Panc1 (cell line): ENCODE measurements at places on chromosomes 2 and 18. TPM values are rescaled to one million over a fixed set of nuclear protein-coding genes. Genes with fewer than 3 reads are reported as not detected.

DNA sequence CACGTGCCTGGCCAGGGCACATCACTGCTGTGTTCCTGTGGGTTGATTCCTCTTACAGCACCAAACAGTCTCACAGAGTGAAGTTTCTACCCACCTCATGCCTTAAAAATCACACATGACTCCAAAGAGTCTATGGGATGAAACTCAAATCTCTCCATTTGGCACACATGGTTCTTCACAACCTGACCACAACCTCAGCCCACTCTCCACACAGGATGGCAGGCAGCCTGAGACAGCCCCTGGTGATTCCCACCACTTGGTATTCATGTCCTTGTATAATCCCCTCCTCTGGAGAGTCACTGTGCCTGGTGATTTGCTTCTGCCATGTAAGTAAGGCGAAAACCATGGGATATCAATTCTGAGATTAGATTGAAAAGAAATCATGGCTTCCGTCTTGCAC, 46.2 kb downstream of the LBH start:
- no peaks in the 10 kb centered on the region for H3K4me1 ChIP-seq
- DNase-seq, result no peak
- H3K27me3 ChIP-seq, result no peaks in the 10 kb centered on the region
- H3K36me3 ChIP-seq, result no peaks in the 10 kb centered on the region
- H3K27ac ChIP-seq, result no peak overlapping the region
- no peak overlapping the region for H3K4me3 ChIP-seq

- no peak for DNase-seq
- H3K36me3 ChIP-seq, result no peaks in the 10 kb centered on the region
- H3K27me3 ChIP-seq, result no peaks in the 10 kb centered on the region
- no peaks in the 10 kb centered on the region for H3K4me1 ChIP-seq
Observed at GRCh38 chr2:164655750-164656149, 34.5 kb upstream of the GRB14 start.

- no peak overlapping the region for H3K4me3 ChIP-seq
- H3K27ac ChIP-seq, result no peak overlapping the region
- no peak for DNase-seq
- H3K4me1 ChIP-seq, result no peaks in the 10 kb centered on the region
- H3K36me3 ChIP-seq, result no peaks in the 10 kb centered on the region
Observed at GRCh38 chr18:68466672-68467071, 248.2 kb downstream of the TMX3 start.

DNA sequence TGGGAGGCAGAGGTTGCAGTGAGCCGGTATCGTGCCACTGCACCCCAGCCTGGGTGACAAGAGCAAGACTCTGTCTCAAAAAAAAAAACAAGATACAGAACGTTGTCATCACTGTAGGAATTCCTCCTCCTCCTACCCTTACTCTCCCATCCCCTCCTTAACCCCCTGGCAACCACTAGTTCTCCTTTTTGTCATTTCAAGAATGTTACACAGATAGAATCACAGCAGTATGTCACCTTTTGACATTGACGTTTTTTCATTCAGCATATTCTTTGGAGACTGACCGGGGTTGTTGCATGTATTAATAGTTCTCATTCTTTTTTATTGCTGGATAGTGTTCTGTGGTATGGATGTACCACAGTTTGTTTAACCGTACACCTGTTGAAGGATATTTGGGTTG, 32.4 kb downstream of the TTLL4 start:
- H3K27ac ChIP-seq, result no peak overlapping the region
- H3K27me3 ChIP-seq, result no peaks in the 10 kb centered on the region
- no peak overlapping the region for H3K4me3 ChIP-seq
- H3K4me1 ChIP-seq, result no peaks in the 10 kb centered on the region

DNA sequence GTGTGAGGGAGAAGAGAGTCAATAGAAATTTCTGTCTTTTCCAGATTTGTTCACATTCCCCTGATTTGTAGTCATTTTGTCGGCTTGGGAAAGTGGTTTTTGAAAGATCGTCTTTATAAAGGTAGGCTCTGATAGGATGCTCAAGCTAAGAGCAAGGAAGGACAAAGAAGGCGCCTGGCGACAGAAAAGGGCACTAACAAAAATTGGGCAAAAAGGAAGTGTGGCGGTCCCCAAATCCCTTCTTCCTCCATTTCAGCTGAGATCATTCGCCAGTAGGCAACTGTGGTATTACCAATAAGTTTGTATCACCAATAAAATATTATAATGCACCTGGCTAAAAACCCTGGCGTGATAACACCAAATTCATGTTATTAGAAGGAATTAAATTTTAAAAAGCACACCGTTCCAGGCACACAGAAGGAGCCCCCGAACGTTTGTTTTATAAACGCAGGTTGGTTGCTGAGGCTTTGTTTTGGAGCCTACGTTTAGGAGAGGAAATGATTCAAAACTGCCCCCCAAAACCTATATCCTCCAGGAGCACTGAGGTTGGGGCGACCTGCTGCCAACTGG, 756 bp upstream of the PTPN4 start:
- peak overlapping the region; percentile 96 for H3K27ac ChIP-seq
- H3K36me3 ChIP-seq, result peaks cover 3% of the 10 kb centered on the region; the same call in 1 of the 2 replicates
- DNase-seq, result no peak
- H3K27me3 ChIP-seq, result no peaks in the 10 kb centered on the region
- peaks cover 19% of the 10 kb centered on the region for H3K4me1 ChIP-seq

CNDP1 gene
- total RNA-seq, result not detected

KLHL14 gene
- 6.7 TPM for total RNA-seq

PCARE gene
- not detected for total RNA-seq

CCDC150 gene
- total RNA-seq, result 19.0 TPM

HOXD12 gene
- total RNA-seq, result 0.13 TPM

HNMT gene
- 4.1 TPM for total RNA-seq
